Nucleus accumbens (tissue), 56 donors: ENCODE measurements at places on chromosomes 2 and 18.

DNA sequence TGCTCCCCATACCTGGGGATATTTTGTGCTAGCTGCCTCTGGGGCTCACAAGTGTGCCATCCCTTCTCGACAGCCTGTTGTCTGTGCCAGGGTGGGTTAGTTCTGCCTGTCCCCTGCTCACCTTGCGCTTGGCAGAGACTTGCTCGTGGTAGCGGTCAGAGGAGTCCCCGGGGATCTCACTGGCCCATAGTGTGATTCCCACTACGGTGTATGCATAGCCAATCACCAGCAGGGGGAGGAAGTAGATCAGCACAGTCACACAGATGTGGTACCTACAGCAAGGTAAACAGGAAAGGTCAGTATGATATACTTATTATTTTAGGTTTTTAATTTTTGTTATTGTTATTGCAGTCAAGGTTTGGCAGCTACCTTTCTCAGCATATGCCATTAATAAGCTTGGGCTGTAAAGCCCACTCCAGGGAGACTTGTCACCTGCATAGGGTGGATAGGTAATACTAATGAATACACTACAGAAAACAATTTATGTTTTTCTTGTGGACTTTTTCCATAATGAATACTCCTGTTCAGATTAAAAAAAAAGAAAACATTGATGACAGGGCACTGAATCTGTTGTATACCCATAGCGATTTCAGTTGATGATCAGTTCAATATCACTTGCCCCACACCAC is 95.2 kb downstream of the POLE4 start:
- DNase-seq: no peak

GRCh38 chr2:7988440-7988839 is 693.4 kb upstream of the ID2 start:
- no peak for DNase-seq

- DNase-seq: no peak
These were observed 203.7 kb downstream of the HDAC4 start for GRCh38 chr2:239197146-239197545.

DNA sequence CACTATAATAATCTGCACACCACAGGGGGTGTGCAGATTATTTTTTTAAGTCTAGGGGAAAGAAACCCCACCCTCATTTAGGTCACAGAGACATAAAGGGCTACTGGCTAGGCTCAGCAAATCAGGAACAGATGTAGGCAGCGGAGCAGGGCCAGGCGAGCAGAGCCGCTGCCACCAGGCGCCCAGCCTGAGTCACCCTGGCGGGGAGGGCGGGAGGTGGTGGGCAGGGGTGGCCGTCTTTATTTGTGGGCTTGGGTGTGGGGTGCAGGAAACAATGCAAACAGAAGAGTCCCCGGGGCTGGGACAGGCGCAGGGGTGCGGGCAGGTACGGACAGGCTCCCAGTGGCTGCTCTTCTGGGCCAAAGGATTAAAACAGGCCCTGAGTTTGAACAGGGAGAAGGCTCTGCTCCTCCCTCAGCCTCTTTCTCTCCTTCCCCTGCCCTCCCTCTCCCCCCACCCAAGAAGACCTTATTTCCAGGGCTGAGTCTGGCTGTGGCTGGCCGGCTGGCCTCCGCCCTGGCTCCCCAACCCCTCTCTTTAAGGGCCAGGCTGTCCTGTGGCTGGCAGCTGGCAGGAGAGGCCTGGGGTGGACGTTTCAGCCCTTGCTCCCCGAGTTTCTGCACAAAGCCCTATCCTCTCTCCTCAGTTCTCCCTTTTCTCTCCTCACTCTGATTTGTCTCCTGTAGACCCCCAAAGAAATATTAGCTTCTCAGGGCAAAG is 142.9 kb upstream of the SMAD2 start:
- no peak for DNase-seq

GRCh38 chr2:72951303-72952095 is 34.2 kb downstream of the EMX1 start:
- no peak for DNase-seq

DNA sequence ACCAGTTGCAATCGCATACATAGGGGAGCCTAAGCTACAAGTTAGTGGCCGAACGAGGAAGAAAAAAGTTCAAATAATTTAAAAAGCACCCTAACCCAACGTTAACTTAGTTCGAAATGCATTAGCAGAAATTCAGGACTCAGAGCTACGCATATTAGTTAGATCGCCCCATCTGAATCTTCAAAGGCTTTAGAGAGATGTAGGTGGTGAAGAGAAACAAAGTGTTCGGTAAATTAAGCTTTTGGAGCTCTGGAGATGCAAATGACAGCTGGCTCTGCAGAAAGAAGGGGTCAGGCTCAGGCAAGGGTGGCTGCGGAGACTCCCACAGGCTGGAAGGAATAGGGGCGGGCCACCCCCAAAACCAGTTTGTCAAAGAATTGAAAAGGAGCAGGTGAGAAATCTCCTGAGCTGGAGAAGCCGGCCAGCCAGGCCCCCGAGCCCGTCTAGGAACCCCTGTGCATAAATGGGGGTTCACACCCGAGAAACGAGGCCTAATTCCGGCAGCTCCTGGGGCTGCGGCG is 621 bp downstream of the TXNL1 start:
- no peak for DNase-seq

DNA sequence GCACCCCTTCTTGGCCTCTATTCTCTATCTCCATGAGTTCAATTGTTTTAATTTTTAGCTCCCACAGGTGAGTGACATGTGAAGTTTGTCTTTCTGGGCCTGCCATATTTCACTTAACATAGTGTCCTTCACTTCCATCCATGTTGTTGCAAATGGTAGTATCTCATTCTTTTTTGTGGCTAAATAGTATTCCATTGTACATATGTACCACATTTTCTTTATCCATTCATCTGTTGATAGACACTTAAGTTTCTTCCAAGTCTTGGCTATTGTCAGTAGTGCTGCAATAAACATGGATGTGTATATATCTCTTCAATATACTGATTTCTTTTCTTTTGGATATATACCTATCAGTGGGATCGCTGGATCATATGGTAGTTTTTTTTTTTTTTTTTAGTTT is 9.0 kb downstream of the STRADB start:
- DNase-seq: no peak

GRCh38 chr18:57561728-57562423 is 24.6 kb downstream of the FECH start:
- no peak for DNase-seq

DNA sequence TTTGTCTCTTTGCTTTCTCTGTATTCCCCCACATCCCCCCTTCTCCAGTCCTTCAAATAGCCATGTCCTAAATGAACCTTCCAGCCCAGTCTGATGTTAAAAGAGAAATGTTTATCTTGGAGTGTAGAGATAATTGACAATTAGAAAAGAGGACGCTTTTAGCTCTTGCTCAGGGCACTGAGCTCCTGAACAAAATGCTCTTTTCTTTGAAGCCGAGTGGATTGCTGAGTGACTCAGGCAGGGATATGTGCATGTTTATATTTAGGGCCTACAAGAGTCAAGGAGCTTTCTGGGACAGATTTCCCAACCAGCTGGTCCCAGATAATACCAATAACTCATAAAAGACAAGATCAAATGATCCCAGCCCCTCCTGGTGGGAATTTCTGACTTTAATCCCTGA is 88.0 kb upstream of the SETBP1 start:
- no peak for DNase-seq

GRCh38 chr2:231764760-231765159 is 16.3 kb downstream of the PDE6D start:
- no peak for DNase-seq

GRCh38 chr18:73879766-73880165 is 267.9 kb downstream of the FBXO15 start:
- no peak for DNase-seq

DNA sequence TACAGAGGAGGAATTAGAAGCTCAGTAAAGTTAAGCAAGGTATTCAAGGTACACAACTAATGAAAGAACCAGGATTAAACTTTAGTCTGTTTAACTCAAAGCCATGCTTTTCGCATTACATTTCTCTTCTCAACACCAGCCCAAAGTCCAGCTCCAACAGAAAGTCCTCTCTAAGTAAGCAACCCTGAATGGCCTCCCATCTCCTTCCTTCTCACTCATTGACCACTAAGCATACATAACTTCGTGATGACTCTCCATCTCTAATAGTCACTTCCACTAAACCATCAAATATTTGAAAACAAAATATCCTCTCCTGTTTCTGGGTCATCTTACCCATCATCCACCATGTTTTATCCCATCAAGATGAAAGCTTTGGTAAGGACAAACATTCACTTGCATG is 219.8 kb downstream of the RAD51AP2 start:
- DNase-seq: no peak

DNA sequence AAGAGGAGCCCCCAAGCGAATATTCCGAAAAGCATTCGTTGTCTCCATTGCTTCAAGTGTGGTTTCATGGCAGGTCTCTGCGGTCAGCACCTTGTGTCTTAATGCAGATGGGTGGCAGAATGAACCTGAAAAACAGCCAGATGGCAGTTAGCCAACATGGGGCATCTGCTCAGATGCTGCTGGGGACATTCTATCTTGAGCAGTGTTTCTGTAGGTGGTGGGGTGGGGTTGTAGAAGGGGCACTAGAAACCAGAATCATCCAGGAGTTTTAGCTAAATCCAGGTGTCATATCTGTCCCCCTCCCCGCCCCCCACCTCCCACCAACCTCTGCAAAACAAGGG is 42.1 kb downstream of the ST6GAL2 start:
- no peak for DNase-seq

DNA sequence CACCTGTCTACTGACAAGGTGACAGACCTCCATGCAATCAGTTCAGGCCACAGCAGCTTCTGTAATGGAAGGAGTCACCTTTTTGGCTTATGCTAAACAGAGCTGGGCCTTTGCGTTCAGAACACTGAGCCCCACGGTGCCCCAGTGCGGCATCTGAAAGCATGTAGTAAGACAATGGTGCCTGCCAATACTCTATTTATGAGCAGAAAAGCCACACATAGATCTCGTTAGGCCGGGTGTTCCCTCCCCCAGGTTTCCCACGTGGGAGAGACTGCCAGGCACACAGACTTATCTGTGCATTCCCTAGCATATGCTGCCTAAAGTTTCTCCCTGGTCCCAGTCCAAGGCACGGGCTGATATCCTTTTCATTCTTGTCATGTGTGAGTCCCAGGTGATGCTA is 150.9 kb downstream of the ACTR3 start:
- DNase-seq: no peak

- no peak for DNase-seq
These were observed 6.7 kb downstream of the GFPT1 start for GRCh38 chr2:69380072-69380917.

GRCh38 chr2:170681311-170681710 is 33.8 kb upstream of the SP5 start:
- DNase-seq: no peak

DNA sequence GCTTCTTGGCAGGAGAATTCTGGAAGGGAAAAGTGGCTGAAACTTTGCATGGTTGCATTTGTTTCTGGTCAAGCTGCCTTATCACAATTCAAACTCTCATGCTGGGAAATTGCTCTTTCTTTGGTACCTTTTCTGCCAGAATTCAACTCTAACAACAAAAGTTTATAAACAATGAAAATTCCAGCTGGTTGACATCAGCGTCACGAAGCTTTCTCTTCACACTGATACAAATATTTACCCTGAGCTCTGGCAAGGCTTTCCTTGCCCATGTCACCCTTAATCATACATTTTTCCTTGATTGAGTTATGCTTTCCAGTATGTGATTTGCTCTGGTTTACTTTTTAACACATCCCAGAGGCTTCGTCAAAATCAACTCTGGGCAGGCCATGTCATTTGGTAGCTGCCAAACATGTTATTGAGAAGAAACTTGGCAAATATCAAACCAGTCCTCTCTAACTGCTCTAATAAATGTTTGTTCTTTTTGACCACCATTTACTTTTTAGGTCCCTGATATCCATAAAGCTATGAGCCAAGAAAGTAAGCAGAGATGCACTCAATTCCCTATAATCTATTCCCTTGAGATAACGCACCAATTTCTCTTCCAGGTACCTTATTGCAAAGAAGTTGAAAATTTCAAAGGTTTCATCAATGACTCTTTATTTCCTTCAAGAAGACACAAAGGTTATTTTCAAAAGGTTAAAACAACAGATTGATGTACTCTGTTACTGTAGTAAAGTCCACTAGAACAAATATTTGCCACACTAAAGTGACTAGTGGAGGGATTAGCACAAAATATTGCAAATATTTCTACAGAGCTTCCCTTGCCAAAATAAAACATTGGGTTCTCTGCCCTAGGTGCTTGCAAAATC is 1241.1 kb upstream of the ZEB2 start:
- no peak for DNase-seq

GRCh38 chr2:11022064-11022463 is 110.3 kb downstream of the KCNF1 start:
- DNase-seq: no peak

DNA sequence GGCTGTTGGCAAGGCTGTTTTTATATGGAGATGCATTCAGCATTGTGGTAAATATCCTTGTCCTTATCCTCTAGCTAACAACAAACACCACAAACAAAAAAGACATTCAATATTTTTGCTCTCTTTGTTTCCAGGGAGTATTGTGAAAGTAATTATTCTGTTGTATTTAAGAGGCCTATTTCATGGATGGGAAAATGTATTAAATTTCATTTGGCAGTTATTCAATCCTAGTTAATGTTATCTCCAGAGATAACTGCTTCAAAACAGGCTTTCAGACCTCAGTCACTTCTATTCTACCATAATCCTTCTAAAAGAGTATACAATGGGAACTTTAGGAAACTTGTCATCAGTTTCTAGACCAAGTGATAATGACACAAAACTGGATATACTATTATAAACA is 280.5 kb upstream of the CCDC68 start:
- no peak for DNase-seq

DNA sequence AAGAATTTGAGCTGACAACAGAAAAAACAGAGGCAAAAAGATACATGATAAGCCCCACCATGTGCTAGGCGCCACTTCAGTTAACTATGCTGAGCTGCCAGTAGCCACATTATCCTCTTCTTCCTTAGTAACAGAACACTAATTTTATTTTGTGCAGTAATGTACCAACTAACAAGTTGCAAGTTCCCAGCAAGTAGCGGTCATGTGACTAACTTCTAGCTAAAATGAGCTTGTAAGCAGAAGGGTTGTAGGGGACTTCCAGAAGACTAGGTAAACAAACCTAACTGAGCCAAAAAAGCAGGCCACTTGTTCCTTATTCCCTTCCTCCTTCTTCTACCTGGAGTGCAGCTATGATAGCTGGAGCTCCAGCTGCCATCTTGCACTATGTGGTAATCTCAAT is 75.5 kb downstream of the DTNB start:
- no peak for DNase-seq

DNA sequence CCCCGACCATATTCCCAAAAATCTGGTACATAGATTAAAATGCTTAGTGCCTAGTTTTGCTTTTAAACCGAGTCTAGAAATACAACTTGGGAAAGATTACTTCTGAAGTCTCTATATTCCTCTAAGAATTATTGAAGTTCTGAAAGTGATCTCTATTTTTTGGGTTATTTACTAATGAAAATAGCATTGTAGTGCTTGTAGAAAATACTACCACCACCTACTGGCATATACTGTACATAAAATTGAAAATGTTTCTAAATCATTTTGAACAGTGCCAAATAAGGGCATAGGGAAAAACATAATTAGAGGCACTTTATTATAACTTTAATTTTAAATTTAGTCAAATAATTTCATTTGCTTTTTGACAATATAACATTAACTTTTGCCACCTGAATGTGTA is 1399.6 kb upstream of the ZEB2 start:
- DNase-seq: no peak

- no peak for DNase-seq
These were observed 10.8 kb downstream of the GGCX start for GRCh38 chr2:85550486-85550885.

- DNase-seq: no peak
These were observed 36.1 kb downstream of the SLC40A1 start for GRCh38 chr2:189544318-189545042.
